ENCODE measurements at places on chromosomes 4 and X.

GRCh38 chr4:141713185-141713584 lies 76.8 kb downstream of the IL15 start:
- no peak for DNase-seq

- no peak for DNase-seq
Observed at GRCh38 chr4:103268746-103269145, 70.6 kb upstream of the CENPE start.

DNA sequence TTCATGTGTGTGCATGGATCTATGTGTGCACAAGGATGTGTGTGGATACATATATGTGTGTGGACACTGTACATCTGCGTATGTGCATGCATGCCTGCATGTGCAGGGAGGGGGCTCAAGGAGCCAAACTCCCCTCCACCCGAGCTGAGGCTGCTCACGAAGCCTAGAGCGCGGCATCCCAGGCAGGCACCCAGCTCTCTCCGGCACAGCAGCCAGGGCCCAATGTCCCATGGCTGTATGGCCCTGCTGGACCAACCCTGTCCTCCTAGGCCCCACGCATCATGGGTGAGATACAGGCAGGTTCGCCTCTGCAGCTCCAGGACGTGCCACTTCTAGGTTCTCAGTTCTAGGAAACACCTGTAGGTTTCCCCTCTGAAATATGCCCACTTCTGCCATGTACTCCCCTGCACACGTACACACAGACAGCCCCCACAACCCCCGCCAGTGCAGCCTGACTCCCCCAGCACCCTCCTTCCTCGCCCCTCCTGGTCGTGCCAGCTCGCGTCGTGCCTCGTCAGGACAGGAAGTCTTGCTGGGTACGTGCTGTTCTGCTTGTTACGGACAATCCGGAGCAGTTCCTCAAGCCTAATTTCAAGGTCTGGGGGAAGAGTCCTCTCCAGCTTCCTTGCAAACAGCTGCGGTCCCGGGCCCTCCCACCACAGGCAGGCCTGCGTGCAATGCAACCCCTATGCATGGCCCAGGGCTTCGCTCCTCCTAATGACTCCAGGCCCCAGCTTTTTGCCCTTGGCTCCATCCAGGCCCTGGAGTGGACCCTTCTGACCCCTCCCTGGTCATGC lies 3.2 kb upstream of the ADRA2C start:
- no peak for DNase-seq

GRCh38 chr4:176780995-176781738 lies 11.6 kb downstream of the VEGFC start:
- no peak for DNase-seq

DNA sequence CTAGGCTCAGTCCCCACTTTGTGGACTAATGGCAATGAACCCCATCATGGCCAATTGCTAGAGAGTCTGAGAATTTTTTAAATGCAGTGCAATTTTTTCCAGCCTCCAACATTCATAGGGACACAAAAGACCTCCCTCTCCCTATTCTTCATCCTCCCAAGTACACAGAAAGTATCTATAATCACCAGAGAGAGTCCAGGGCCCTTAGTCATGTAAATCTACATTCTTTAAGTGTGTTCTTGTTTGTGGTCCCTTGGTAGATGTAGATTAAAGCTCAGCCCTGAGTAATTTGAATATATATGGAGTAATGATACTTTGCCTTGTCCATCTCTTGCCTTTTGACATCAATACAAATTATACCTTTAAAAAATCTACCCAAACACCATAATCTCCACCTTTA lies 51.3 kb upstream of the ATXN3L start:
- no peak for DNase-seq

GRCh38 chrX:70878902-70879301 lies 29.6 kb downstream of the TEX11 start:
- DNase-seq: no peak

- DNase-seq: no peak
Observed at GRCh38 chr4:138007572-138007971, 234.6 kb downstream of the SLC7A11 start.

DNA sequence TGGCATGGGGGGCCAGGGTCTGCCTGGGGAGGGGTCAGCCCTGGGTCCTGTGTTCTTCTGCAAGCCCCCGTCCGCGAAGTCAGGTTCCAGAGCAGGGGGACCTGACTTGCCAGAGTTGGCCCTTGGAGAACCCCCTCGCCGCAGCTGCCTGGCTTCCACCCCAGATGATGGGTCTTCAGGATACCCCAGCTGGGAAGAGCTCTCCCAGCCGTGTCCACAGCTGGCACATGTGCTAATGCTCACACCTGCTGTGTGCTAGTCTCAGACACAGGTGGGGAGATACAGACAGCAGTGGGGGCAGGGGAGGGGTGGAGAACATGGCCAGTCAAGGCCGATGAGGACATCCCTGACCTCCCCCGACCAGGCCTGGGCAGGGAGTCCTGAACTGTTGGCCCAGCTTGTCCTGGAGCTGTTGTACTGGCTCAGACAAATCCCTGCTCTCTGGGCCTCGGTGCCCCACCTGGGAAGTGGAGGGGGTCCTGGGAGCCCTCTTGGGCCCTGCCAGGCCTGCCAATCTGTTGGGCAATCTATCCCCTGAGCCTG lies 3.5 kb downstream of the ADRA2C start:
- DNase-seq: no peak

DNA sequence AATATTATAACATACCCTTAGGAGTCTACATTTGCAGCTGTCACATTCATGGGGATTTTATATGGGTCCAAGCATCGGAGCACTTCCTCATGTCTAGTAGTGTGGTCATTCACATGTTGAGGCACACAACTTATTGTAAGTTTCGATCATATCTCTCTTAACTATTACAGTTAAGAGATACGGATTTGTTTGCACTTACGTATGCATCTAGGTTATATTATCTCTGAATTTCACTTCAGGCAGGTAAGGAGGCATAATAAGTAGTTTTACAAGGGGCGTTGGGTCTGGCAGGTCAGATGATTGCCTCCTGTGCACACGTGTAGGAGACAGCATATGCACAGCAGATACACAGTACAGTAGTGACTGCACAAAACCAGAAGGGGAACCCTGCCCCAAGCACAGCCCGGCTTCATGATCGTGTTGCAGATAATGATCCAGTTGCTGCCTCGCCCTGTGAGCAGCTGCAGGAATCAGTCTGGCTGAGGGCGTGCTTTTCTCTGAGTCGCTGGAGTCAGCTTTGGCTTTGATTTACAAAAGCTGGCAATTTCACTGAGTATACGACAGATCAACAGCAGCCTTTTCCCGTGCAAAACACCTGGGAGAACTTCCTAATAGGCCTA lies 302.9 kb upstream of the GATB start:
- DNase-seq: no peak

All from right lung (tissue), 10 donors.